ENCODE measurements at places on chromosomes 7 and 10.

- no peak for DNase-seq
Measured at GRCh38 chr10:129909531-129910256, 54.4 kb downstream of the EBF3 start.

GRCh38 chr7:155440018-155440410 lies 17.9 kb upstream of the EN2 start:
- DNase-seq: no peak

- DNase-seq: no peak
Measured at GRCh38 chr7:43952028-43952427, 25.8 kb downstream of the UBE2D4 start.

DNA sequence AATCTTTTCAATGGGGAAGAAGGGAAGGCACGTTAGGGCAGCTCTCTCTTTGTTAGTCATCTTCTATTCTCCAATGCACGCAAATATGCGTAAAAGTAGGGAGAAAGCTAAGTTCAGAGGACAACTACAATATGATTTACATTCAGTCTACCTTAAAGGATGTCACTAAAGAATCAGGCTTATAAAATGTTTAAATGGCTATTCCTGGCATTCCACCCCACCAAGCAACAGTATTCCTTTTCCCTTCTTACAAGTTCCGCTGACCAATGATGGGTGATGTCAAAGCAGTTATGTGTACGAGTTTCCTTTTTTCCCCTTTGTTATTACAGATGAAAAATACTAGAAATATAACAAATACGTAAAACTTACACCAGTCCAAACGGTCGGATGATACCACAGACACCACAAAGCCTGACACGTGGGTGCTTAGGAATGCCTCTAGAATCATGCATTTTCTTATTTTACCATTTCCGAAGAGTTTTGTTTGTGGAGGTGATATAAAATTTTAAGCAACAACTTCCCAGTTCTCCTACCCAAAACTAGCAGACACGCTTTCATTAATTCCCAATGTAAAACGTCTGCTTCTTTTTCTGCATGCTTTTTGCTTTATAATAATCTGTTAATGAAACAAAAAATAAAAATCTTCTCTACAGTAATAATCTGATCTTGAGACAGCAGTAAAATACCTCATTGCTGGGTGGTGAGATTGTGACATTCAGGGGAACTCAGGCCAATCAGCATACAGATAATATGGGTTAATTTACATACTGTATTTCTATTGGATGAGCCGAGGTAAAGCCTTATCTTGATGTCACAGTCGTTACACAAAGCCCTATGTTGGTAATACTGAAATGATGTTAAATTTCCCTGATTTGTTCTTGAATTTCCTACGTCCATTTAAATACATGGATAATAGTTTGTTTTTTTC lies 708 bp upstream of the GPR85 start:
- DNase-seq: no peak

DNA sequence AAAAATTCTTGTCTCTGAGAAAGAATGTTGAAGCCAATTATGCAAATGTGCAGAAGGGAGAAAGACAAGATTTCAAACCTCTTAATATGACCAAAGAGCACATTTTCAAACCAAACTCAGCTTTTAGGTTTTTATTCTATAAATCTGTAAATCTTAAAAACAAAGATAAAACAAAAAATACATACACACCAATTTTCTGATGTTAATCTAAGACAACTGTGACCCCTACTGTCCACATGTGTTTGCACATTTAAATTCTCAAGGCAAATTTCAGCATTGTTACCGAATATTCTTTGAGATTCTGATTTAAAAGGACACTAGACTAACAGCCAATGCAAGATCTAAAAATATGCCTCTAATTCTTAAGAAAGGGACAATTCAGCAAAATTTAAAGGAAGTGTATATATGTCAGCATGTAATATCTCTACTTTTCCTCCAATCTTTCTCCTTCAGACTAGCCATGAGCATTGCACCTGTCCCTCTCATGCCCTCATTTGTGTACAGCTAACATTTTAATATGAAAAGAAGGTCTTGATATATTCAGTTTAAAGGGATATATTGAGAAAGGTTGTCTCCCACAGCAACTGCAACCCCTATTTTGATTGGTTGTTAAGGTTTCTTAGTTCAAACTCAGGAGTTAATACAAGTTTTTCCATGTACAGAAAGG lies 417.9 kb downstream of the IPMK start:
- no peak for DNase-seq

DNA sequence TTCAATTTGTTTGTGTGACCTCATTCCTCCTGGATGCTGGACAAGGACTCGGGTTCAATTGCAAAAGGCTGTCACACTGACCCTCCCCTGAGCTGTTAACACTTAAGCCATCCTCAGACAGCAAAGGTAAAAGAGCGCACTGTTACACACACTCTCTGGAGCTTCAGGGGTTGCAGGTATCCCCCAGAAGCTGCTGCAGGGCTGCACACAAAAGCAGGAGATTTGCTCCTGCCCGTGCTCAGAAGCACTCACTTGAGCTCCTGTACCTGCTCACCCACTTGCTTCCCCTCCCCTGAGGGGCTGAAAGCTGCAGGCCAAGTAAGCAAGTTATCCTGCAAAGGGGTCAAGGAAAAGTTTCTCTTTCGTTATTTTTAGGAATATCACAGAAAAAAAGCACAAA lies 886.2 kb upstream of the ZWINT start:
- no peak for DNase-seq

DNA sequence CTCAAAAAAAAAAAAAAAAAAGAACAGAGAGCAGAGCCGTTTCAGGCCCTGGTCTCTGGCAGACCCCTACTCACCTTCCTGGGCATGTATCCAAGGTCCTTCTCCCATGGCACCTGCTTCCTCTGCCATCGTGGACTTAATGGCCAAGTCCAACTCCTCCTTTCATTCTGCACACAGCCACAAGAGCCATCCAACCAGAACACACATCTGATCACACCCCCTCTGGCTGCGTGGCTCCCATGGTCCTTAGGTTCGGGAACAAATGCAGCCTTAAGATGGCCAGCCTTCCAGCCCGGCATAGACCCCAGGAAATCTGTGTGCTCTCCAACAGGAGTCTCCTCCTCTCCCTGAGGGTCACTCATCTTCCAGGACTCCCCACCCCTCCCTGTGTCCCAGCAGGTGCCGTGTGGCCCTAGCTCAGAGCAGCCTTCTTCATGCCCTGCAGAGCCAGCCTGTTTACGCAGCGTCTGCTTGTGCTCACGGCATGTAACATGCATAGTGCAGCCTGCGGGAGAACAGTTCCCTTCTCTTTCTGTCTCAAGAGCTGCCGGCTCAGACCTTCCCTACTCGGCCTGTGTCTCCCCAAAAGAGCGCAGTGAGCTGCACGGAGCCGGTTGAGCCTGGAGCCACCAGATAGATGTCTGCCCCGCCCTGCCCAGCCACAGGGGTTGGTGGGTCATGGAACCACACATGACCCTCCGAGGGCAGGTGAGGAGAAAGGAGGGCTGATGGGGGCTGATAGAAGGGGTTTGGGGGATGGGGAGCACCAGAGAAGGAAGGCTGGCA lies 157.3 kb downstream of the NRF1 start:
- DNase-seq: no peak

DNA sequence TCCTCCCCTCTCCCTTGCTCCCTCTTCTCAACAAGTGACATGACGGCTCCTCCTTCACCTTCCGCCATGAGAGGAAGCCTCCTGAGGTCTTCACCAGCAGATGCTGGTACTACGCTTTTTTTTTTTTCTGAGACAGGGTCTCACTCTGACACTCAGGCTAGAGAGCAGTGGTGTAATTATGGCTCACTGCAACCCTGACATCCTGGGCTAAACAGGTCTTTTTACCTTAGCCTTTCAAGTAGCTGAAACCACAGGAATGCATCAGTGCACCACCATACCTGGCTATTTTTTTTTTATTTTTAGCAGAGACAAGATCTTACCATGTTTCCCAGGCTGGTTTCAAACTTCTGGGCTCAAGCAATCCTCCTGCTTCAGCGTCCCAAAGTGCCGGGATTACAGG lies 43.6 kb downstream of the MDH2 start:
- no peak for DNase-seq

DNA sequence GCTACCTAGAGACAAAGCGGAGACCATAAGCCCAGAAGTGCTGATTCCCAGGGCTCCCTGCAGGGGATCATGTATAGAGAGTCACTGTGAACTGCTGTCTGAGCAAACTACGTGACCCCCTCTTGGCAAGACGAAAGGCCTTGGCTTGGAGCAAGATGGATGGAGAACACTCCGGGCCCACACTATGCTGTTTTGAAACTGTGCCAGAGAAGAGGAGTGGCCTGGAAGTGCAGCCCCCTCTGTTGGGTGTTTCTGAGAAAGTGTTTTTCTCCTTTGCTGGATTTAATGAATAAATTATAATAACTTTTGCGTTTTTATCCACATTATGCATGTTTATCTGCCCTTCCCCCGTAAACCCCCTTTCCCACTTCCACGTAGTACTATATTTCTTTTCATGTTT lies 639.3 kb upstream of the GALNT17 start:
- DNase-seq: no peak

- no peak for DNase-seq
Measured at GRCh38 chr10:51082857-51083256, 8.6 kb downstream of the PRKG1 start.

DNA sequence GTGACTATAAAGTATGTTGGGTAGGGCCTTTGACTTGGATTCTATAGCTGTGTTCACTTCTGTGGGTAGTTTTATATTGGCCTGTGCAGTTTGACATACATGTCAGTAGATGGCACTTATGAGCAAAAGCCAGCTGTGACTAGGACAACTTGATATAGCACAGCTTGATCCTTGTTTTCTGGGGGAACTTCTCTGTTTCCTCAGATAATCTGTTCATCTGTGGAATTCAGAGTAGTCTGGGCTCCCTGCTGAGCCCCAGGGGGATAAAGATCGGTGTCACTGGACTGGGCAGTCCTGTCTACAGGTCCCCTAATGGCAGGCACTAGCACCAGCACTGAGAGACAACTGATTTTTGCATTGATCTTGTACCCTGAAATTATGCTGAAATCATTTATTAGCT lies 25.4 kb downstream of the CYP2C9 start:
- no peak for DNase-seq

- no peak for DNase-seq
Measured at GRCh38 chr7:100801833-100802568, 25.3 kb downstream of the EPHB4 start.

- DNase-seq: peak; percentile 44
Measured at GRCh38 chr7:118183428-118183785, 557 bp upstream of the LSM8 start.

GRCh38 chr10:97016728-97017473 lies 168.9 kb downstream of the SLIT1 start:
- DNase-seq: no peak

- DNase-seq: no peak
Measured at GRCh38 chr7:7416031-7416858, 119.4 kb downstream of the COL28A1 start.

DNA sequence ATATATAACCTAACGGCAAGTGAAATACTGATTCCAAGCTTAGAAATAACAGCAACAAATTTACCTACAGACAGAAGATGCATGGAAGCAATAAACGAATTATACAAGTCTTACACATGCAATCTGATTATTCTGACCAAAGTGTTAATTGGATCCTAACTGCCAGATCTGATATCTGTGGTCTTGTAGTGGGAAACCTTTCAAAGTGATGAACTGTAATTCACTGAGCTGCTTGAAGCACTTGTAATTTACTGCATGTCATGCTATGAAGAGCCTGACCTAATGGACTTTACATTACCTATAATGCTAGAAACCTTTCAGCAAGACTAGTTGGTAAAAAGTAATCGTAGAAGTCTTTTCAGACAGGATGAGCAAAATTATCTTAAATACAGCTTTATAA lies 205.6 kb downstream of the FOXP2 start:
- no peak for DNase-seq

DNA sequence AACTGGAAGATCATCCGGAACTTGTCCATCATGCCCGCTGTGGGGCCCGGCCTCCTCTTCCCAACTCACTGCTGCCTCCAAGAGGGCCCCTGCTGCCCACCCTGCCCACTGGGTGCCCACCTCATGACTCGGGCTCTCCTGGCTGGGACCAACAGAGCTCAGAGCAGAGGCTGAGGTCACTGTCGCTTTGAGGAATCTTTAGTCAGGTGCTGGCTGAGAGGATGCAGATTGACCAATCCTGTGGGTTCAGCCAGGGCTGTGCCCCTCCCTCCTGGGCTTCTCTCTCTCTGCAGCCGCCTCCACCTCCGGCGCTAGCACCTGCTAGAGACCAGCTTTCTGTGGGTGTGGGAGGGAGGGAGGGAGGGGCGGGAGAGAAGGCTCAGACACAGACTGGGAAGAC lies at the start of gene CALHM1:
Gene CALHM1 (minus strand): TSS at position 181 of the 400 bp plus-strand sequence. CDS start 149 bp downstream, at position 32.
- DNase-seq: no peak

- no peak for DNase-seq
Measured at GRCh38 chr10:6694447-6695140, 114.5 kb upstream of the PRKCQ start.

- no peak for DNase-seq
Measured at GRCh38 chr7:98394377-98394836, 6.5 kb downstream of the BAIAP2L1 start.

GRCh38 chr10:68153473-68154210 lies 44.4 kb downstream of the MYPN start:
- DNase-seq: no peak

GRCh38 chr7:156105337-156106106 lies 293.3 kb upstream of the SHH start:
- DNase-seq: no peak

GRCh38 chr10:30705101-30705624 lies 75.6 kb upstream of the LYZL2 start:
- peak; percentile 85 for DNase-seq

DNA sequence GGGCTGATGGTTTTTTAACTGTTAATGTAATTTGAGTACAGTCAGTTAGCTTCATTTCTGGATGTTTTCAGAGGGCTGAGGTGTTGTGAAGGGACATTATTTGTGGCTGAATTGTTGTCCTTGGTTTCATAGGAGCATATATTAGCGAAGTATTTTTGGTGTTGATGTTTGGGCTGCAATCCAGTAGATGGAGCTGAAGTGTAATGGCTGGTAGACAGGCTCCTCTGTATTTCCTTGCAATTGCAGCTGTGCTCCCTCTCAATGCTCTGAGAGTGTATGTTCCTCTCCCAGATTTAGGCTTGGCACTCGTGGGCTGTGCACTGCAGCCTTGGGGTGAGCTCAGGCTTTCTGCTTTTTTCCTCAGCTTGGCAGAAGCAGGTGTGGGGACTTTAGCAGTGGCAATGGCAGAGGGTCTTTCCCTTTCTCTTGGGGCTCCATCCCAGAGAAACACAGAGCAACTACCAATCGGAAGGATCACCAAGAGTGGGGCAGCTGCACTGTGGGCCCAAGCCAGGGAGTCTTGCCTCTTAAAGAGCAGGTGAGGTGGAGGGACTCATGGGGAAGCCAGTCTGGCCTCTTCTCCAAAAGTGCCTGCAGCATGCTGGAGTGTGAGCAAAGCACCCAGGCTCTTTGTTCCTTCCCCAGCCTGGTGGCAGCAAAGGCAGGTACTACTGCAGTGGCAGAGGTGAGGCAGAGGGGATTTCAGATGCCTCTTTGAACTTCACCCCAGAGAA lies 544.4 kb downstream of the SH2D4B start:
- DNase-seq: no peak

GRCh38 chr10:99870123-99870730 lies 87.8 kb downstream of the ABCC2 start:
- DNase-seq: no peak
